ENCODE measurements at places on chromosomes 4 and X.

DNA sequence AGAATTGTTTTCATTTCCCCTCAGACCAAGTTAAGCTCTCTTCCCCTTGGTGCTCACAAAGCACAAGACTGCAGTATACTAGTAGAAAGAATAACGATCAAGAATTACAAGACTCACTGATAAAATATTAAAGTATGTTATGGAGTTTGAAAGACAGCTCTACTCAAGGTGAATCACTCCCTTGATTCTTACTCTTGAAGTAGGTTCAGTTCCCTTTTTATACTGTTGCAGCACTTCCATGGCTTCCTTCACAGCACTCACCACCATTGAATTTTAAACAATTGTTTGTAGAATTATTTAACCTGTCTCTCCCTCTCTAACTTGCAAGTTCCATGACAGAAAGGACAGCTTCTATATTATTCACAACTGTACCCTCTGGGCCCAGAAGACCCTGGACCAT lies 42.2 kb downstream of the CASK start:
- DNase-seq: no peak

DNA sequence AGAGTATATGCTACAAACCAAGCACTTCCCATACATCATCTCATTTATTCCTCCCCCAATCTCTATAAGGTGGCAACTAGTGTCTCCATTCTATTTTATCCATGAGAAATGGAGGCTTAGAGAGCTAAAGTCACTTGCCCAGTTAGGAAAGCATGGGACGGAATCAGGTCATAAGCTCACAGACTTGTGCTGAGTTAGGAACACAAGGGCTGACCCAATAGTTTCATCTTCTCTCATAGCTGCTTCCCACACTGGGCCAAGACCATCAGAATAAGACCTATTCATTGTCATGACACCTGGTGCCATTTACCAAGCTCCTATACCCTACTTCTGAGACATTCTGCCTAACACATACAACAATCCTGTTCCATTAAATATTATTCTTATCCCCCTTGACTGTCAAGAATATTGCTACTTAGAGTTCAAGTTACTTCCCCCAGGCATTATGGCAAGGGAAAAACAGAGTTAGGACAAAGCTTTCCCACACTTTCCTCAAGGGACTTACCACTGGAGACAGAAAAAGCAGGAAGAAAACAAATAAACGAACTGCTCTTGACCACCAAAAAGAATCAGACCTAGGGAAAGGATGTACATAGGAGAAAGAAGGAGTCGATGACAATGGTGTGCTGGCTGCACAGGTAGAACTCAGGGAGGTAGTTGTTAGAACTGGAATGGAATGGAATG lies 167.8 kb downstream of the LDB2 start:
- DNase-seq: no peak

DNA sequence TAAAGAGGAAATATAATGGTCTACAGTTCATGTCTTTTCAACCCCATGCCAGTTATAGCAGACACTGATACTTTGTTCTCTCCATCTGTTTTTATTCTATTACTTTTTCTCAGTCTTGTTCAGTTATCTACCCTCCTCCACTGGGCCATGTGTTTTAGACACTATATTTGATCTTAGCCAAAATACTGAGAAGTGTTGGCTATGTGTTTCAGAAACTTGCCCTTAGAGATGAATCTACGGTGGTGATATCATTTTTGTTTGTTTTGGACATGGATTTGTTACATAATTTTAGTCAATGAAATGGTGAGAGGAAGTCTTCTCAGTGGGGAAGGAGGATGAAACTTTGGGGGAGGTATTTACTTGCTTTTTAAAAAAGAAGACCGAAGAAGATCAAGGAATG lies 211.5 kb upstream of the DDX53 start:
- no peak for DNase-seq

GRCh38 chr4:20266215-20267082 lies 14.7 kb downstream of the SLIT2 start:
- DNase-seq: no peak

DNA sequence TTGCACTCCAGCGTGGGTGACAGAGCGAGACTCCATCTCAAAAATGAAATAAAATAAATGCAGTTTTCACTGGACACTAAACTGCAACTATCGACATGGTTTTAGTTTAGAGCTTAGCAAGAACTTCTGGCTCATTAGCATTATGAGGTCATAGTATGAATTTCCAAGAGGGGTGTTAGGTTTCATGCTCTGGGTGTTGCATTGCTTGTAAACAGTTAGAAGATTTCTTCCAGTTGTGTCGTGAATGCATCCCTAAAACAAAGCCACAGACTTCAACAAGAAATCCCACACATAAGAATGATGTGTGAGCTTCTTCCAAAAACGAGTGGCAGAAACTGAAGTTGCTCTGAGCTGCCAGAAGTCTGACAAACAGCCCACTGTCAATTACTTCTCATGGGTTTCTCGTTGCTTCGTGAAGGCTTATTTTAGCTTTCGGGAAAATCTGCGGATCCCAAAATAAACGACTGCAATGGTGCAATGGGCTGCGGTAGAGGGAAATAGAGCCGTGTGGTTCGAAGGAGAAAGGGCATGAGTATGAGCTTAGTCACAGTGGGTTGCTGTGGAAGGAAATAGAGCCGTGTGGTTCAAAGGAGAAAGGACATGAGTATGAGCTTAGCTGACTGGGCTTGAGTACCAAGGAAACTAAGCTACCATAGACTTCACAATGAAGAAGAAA lies 354.9 kb downstream of the DHRSX start:
- DNase-seq: no peak

DNA sequence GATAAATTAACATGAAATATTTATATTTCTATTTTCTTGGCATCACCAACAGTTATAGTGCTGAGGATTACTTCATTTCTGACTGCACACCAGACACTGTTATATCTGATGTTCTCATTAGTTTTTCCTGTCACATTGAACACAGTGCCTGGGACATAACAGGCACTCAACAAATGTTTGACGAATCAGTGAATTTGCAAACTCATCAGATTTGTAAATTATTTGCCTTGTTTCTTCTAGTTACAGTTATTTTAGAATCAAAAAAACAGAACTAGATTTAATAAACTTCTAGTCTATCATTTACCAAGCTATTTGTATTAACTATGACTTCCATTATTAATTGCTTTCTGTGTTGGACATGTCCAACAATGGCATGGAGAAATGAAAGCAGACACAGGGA lies 483.3 kb downstream of the KLHL13 start:
- DNase-seq: no peak

DNA sequence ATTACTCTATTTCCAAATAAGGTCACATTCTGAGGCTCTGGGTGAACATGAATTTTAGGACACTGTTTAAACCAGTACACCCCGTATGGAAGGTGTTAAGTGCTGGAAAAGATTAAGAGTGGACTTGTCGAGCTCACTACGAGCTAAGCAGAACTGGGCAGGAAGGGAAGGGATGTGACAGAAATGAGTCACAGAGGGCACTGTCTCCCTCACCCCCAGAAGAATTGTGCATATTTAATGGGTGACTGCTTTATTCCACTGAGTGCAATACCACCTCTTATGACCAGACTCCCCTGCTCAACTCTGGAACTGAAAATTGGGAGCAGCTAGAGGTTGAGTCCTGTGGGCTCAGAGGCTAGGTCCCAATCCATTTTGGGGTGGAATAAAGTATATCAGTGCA lies 187.4 kb upstream of the RPS6KA3 start:
- no peak for DNase-seq

DNA sequence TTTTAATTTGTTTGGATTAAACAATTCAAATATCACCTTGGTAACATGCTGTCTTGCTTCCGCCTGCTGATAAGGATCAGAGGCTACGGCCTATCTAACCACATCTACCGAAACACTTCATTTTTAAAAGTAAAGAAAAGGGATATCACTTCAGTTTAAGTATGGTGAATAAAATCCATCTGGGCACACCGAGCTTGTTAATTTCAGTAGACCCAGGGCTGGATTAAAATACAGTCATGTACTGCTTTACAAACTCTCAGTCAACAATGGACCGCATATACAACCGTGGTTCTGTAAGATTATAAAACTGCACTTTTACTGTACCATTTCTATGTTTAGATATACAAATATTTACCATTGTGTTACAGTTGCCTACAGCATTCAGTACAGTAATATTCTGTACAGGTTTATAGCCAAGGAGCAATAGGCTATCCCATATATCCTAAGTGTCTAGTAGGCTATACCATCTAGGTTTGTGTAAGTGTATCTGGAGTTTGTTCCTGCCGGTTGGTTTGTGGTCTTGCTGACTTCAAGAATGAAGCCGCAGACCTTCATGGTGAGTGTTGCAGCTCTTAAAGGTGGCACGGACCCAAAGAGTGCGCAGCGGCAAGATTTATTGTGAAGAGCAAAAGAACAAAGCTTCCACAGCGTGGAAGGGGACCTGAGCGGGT lies 40.0 kb downstream of the SEPTIN11 start:
- no peak for DNase-seq
